DMS 273 treated with DMSO at 0.1 percent for 48 hours (cell line): ENCODE measurements at places on chromosomes 3 and 15.

GRCh38 chr15:75348034-75348561, 1.3 kb downstream of the NEIL1 start:
- no peak for DNase-seq

GRCh38 chr3:173096994-173097785, 43.8 kb downstream of the SPATA16 start:
- no peak for DNase-seq

DNA sequence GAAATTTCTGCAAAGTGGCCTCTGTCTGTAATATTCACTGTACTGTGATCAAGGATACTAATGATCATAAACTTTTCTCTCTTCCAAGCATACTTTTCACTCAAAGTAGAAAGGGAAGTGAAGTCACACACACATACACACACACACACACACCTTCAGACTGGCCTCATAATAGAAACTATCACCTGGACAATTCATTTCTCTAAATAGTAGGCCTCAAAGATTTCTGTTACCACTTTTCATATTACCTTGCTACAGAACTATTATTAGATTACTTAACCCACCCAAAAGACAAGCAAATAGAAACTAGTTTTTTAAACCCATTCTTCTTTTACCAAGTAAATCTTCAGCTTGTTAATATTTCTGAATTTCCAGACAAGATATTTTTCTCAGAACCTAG, 12.2 kb downstream of the CPB1 start:
- no peak for DNase-seq

DNA sequence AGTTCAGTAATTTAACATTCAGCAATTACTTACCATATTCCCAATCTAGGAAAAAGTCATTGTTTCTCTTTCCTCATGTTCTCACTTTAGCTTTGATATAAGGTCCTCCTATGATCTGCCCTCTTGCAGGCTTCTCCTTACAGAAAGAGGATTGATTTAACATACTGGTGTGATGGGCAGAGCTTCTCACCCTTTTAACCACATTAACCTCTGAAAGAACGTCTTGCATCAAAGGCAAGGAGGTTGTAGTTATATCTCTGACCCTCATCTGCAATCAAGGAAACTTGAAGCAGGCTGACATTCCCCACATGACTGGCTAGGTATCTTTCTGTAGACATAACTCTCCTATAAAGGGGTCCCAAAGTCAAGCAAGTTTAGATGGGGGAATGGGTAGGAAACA, 39.5 kb downstream of the BTLA start:
- DNase-seq: no peak

DNA sequence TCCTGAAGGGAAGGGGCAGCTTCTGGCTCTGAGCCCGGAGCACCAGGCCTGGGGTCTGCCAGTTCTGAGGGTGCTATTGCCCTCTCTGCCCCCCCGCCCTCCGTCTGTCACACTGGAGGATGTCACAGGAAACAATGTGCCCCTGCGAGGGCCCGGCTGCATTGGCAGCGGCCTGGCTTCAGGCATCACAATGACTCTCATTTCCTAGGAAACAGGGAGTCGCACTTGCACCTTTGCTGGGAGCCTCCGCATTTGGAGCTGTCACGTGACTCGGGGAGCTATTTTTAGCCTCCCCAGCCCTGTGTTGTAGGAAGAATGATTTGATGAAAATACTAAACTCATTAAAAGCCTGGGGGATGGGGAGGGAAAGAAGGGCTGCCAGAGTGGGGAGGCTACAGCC, 518.9 kb downstream of the SHQ1 start:
- DNase-seq: no peak

DNA sequence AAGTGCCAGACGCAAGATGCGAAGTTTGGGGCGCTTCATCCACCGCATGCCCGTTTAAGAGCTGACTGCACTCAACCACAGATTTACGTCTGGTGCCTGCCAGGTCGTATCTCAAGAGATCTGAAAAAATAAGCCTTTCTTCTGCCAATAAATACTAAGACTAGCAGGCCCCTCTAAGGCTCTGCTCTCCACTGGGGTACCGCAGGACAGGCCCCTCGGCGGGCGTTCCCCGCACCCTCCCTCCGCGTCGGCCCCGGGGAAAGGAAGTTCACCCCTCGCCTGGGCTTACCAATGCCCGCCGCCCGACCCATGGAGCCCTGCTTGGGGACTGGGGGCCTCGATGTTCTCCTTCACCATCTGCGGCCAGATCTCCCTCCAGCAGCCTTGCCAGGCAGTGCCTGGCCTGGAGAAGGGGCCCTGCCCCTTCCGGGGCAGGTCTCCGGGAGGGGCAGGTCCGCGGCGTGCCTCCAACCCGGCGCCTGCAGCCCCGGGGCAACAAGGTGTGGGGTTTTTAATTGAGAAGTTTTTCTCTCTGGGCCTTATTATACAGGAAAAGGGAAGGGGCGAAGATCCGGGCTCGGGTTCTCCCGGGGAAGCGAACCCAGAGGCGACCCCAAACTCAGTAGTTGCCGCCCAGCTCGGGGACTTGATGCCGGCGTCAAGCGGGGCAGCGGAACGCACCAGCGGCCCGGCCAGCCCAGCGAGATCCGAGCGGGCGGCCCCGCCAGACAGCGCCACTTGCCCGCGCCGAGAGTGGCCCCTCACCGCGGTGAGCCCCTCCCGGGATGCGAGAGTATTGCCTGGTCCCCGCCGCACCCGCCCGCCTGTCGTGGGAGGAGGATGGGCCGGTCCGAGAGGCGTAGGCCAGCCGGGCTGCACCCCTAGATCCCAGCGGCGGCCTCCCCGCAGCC, 735 bp downstream of the GOLGA8B start:
- DNase-seq: no peak

DNA sequence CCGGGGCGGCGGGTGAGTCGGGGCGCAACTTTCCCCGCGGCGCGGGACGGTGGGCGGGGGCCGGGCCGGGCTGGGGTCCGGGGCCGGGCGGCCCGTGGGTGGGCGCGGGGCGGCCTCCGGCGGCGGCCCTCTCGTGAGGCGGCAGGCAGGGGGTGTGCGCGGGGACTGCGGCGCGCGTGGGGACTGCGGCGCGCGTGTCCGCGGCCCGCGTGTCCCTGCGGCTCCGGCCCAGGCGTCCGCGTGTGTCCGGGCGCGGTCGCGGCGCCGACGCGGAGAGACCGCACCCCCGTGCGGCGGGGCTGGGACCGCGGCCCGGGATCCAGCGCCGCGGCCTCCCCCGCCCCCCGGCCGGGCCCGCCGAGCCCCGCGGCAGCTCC, 349 bp downstream of the PLXNA1 start:
- DNase-seq: no peak

DNA sequence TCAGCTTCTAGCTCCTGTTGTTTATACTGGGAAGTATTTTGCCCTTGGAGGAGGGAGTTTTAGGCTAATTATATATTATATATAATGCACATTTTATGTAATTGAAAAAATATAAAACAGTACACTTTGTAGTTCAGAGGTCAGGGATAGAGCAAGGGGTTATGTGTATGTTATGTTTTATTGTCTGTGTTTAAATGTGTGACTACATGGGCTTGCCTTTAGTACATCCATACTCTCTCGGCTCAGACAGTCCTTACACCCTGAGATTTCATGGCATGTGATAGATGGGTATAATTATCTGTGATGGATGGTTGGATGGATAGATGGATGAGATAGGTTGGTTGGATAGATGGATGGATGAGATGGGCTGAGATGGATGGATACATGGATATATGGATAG, 17.4 kb upstream of the ST3GAL6 start:
- no peak for DNase-seq

GRCh38 chr15:57609805-57610529, 18.3 kb downstream of the MYZAP start:
- DNase-seq: no peak

DNA sequence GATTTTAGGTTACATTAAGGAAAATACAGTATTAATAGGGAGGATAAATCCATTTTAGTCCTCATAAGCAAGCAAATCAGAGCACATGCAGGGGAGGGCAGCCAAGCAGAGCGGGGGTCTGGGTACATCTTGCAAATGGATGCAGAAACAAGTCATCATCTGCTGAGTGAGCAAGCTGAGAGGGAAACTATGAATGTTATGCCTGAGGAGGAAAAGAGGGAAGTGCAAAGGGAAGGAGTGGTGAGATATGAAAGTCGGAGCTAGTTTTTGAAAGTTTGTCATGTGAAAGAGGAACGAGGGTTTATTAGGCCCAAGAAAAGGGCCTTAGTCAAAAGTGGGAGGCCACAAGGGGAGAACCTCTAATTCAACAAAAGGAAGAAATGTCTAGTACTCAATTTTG, 15.4 kb downstream of the PTX3 start:
- no peak for DNase-seq

GRCh38 chr3:112569265-112569664, 7.4 kb downstream of the SLC35A5 start:
- no peak for DNase-seq

DNA sequence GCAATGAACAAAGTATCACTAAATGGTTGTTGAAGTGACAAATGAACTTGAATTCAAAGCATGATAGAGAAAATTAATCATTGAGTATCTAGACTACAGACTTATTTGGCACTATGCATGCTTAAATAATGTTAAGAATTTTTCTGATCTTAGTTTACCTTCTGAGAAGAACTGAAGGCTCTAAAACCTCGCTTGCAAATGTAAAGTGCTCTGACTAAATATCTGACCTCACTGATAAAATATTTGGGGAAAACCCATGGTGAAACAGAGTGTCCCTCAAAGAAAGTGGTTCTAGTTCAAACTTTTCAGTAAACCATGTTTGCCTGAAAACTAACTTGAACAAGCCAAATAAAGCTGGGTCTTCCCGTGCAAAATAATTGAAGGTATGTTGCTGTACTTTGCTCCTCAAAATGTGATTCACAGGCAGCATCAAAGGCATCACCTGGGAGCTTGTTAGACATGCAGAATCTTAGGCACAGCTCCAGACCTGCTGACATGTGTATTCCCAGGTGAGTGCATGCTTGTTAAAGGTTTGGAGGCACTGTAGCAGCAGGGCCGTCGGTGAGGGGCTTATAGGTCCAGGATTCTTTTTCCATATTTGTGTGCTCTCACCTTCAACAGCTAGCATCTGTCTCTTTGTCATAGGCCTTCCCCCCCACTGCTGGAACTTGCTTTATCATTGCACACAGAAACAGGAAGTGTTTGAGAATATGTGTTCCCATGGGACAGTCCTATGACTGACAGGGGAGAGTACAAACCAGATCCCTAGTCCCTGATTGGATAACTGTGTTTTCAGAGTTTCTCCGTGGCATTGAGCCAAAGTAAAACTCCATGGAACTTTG, 524.2 kb upstream of the LMCD1 start:
- DNase-seq: no peak
